EH (cell line): ENCODE measurements at places on chromosomes 16 and 17.

GRCh38 chr16:57724531-57724930 lies 11.0 kb upstream of the KATNB1 start:
- no peak for DNase-seq

DNA sequence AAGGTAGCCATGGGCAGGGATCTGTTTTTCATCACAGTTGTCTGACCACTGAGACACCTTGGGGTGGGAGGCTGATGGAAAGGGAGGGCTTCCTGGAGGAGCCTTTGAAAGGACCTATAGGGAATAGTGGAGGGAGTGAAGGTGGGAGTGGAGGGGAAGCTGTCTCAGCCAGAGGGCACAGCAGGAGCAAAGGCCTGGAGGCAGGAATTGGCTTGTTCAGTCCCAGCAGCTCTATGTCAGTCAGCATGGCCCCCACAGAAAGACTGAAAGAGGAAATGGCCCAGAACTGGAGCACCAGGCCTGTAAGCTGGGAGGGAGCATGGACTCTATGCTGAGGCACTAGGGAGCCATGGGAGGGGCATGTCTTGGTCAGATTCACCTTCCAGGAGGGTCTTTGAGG lies 12.8 kb upstream of the CBFB start:
- no peak for DNase-seq

DNA sequence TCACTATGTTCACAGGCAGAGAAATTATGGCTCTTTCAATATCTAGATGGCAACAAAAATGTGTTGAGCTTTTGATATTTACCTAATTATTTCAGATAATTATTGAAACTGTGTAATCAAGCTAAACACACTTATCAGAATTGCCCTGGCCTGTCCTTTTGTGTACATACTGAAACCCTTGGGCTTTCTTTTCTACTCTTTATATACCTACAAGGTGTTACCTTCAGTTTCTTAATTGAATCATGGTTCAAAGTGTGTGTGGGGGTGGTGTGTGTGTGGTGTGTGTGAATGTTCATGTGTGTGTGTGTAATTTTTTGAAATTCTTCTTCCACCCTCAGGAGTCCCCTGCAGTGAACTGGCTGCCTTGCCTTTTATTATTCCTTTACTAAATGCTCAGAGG lies 506.8 kb upstream of the SOX9 start:
- DNase-seq = no peak

DNA sequence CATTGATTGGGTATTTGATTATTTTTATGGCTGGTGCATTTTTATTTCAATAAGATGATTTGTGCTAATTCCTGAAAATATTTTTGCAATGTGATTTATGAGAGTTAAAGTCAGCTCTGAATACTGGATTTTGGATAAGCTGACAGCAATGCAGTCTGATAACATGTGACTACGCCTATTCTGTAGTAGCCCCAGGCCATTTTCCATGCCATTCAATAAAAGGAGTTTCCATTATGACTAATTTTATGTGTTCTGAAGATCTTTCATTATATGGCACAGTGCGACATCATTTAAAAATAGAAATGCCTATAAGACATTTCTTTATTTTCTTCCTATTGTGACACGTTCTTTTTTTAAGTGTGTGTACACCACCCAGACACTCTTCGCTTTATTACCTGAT lies 46.3 kb downstream of the KCNJ2 start:
- DNase-seq = no peak

DNA sequence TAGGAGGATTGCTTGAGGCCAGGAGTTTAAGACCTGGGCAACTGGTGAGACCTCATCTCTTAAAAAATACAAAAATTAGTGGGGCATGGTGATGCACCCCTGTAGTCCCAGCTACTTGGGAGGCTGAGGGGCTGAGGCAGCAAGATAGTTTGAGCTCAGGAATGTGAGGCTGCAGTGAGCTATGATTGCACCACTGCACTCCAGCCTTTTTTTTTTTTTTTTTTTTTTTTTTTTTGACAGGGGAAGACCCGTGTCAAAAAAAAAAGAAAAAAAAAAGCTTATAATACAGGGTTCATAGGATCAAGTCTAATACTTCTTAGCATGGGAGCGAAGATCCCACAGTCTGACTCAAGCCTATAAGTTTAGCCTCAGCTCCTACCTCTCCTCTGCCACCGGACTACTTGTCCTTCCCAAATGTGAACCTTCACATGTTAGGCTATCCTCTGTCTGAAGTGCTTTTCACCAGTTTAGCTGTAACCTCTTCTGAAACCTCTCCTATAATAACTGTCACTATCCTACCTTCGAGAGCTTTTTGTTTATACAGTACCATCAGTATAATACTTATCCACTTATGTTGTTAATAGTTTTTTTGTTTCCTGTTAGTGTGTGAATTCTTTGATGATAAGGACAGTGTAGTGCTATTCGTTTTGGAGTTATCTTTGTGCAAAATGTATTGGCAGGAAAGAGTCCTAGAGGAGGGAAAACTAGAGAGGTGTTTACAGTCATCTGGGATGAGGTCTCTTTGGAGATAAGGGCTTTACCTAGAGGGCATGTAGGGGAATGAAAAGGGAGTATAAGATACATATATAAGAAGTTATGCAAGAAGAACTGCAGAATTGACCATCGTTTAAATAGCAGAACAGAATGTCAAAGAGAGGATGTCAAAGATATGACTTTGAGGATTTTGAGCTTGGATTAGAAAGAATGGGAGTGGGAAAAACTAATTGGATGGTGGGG lies 15.5 kb downstream of the CPD start:
- DNase-seq = no peak

- no peak for DNase-seq
Measured at GRCh38 chr16:62596125-62596524, 559.9 kb upstream of the CDH8 start.

- DNase-seq = peak; percentile 53
Measured at GRCh38 chr16:84925092-84925772, 86.1 kb downstream of the ZDHHC7 start.

GRCh38 chr17:55895112-55895759 lies 144.4 kb downstream of the PCTP start:
- DNase-seq = no peak

DNA sequence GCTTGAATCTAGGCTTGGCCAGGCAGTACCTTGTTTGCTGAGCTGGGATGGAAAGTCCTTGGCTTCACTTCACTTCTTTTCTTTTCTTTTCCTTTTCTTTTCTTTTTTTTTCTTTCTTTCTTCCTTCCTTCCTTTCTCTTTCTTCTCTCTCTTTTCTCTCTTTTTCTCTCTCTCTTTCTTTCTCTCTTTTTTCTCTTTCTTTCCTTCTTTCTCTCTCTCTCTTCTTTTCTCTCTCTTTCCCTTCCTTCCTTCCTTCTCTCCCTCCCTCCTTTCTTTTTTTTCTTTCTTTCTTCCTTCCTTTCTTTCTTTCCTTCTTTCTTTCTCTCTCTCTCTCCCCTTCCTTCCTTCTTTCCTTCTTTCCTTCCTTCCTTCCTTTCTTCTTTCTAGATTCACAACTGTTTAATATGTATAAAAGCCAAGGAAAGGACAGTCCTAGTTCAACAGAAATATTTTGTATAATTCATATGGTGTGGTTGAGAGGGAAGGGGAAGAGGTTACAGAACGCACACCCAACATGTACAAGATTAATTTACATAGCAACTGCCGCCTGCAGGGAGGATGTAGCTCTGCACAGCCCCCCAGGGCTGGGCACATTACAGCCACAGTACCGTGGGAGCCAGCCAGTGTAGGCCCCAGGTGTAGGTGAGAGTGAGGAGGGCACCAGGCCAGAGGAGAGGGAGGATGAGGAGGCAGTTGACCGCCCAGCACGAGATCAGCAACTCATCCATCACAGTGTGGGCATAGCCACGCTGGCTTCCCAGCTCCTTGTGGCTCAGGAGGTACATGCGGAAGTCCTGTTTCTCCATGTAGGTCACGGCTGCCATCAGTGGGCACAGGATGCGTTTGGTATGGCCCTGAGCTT lies 9.7 kb upstream of the ITGB3 start:
- DNase-seq = no peak

- no peak for DNase-seq
Measured at GRCh38 chr16:68961778-68962402, 118.6 kb downstream of the TANGO6 start.

- peak; percentile 31 for DNase-seq
Measured at GRCh38 chr16:71883168-71883848, 674 bp downstream of the ZNF821 start.

DNA sequence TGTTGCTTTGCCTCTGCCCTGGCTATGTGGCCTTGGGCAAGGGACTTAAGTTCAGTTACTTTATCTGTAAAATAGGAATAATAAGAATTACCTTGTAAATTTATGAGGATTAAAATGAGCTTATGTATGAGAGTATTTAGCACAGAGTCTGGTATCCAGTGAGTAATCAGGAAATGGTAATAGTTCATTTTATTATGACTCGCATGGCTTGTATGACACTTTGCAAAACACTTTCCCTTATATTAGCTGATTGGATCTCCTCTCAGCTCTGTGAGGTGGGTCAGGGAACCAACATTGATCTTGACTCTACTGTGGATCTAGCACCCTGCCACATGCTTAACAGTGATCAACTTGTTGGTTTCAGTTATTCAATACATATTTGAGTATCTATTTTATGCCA lies 8.3 kb upstream of the CDH3 start:
- peak; percentile 48 for DNase-seq

DNA sequence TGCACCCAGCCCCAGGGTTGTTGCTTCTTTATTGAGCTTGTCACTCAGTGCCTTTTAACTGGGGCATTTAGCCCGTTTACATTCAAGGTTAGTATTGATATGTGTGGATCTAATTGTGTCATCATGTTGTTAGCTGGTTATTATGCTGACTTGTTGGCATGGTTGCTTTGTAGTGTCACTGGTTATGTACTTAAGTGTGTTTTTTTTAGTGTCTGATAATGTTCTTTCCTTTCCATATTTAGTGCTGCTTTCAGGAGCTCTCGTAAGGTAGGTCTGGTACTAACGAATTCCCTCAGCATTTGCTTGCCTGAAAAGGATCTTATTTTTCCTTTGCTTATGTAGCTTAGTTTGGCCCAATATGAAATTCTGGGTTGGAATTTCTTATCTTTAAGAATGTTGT lies 33.5 kb downstream of the NF1 start:
- DNase-seq = no peak

- no peak for DNase-seq
Measured at GRCh38 chr17:72128039-72128438, 7.2 kb downstream of the SOX9 start.

DNA sequence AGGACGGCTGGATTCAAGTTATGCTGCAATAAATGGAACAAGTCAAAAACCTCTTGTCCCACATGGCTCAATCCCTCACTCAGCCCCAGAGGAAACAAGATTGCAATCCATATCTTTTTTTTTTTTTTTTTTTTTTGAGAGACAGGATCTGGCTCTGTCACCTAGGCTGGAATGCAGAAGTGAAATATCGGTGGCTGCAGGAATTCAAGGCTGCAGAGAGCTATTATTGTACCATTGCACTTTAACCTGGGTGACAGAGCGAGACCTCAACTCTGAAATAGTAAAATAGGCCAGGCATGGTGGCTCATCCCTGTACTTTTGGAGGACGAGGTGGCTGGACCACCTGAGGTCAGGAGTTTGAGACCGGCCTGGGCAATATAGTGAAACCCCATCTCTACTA lies 2.7 kb upstream of the PDE6G start:
- no peak for DNase-seq

DNA sequence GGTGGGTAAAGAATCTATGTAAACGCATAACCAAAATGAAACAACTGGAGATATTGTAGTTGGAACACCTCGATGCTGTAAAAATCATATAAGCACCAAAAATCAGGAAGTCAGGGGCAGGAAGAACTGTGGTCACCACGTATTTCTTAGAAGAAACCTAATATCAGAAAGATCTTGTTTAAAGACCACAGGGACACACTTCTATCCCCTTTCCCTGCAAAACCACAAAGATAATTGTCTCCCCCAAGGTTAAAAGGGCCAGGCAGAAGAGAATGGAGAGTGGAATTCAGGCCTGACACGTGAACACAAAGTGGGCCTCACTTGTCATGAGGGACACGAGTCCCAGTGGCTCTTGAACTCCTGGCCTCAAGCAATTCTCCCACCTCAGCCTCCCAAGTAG lies 68.1 kb downstream of the GSG1L start:
- no peak for DNase-seq

- DNase-seq = no peak
Measured at GRCh38 chr16:1902547-1903219, 15.5 kb downstream of the HS3ST6 start.
